ENCODE measurements at places on chromosomes 1 and 21.

GRCh38 chr1:109490029-109490933, 3.6 kb upstream of the CYB561D1 start:
- DNase-seq = peak; percentile 72

DNA sequence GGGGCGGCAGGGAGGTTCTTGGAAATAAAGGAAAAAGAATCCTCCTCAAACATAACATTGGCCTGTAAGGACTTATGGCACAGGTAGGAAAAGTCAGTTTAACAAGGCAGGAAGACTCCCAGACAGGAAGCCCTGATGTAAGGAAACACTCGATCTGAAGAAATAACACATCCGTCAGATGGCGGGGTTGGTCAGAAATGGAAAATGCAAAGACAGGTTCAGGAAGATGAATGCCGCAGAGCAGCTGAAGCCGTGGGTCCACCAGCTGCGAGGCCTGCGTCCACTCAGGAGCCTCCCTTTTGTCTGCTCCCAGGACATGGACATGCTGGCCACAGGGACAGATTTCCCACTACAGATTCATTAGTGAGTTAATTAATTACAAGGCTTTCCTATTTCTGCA, 3.8 kb downstream of the RSPH1 start:
- no peak for DNase-seq

DNA sequence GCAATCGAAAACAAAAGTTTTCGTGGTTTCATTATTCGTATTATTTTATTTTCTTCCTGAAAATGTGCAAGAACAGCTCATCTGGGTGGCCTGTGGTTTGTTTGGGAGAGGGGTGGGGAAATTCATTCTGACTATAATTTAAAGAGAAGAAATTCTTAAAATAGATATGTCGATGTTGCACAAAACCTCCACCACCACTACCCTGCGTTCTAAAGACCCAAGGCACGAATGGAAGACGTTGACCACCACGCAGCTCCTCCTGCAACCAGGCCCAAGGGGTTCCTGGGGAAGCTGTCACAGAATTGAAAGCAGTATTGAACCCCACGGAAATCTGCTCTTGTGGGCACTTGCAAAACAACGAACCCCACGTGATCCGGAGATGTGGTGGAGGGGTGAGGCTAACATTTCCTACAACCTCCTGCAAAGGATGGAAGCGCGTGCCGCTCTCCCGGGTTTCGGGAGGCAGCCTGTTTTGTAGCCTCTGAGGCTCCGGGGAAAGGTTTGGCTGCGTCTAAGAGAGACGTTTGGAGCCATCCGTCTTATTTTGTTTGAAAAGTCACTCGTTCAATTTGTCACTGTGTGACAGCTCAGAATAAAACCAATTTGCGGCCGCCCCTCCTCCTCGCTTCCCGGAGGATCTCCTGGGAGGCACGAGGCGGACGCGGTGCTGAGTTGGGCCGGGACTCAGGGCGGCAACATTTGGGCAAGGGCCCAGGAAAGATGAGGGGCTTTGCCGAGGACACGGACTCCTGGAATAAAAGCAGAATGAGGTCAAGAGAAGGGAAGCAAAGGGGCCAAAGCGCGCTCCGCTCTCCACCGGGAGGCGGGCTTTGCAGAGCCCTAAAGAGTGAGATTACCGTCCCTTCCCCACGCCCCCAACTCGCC, 810 bp upstream of the HLX start:
- no peak for DNase-seq

GRCh38 chr1:18901952-18902522, 318 bp downstream of the ALDH4A1 start:
- no peak for DNase-seq

DNA sequence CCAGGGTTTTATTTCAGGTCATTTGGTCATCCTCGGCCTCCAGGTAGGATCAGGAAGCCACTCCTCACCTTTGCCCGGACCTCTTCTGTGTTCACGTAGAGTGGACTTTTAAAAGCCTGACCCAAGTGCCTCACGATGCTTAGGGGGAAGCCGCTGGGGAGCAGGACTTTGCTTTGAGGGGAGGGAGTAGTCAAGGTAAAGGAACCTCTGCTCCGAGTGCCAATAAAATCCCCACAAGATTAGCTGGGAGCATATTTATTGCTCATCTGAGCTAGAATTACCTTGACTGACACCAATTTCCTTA, 603 bp upstream of the DHRS3 start:
- DNase-seq = no peak

DNA sequence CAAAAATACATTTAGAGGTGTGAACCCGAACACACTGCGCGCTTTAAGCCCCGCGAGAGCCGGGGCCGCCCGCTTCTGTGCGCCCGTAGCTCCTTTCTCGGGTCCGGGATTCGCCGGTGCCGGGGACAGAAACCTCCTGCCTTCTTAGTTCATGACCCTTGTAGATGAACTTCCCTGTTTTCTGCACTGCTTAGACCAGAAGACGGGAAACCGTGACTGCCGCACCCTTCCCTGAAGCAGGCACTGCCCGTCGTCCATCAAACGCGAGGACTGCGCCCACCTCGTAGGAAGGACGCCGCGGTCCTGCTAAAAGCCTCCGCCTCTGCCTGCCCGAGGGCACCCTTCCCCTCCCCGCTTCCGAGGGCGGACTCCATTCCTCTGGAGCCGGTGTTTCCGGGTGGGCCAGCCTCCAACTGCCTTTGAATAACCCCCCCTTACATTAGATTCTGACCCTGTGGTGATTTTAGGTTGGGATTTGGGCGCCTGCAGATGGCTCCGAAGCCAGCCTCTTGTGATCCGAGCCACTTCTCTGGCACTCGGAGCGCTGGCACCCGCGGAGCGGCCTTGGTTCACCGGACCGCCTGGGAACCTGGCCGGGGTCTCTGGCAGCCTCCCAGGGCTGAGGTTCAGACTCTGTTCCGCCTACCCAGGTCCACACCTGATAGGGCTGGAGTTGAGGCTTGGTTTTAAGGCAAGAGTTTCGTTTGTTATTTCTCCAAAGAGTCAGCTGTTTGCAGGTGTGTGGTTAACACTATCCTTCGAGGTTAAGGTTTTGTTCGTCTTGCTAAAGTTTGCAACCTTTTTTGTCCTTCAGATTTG, 1.2 kb upstream of the PTTG1IP start:
- peak; percentile 57 for DNase-seq

- DNase-seq = no peak
These were observed 413.0 kb upstream of the ESRRG start for GRCh38 chr1:217135987-217136894.

DNA sequence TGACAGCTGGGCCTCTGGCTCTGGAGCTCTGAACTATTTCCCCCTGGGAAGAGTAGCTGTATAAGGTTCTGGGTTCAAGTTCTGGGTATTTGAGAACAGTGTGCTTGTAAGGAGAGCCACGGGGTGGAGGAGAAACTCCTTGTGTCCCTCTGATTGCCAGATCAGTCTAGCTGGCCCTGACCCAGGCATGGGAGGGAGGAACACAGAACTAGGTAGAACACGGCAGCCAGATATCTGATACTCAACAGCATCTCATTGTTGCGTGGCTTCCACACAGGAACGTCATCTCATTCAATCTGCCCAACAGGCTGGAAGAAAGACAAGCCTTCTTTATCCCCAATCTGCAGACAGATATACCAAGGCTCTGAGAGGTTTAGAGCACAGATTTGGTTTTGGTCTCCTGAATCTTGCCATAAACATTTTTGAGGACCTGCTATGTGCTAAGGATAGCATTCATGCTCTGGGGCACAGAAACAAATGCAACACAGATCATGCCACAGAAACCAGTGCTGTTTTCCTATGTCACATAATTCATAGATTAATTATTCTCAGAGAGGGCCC, 83.8 kb downstream of the PLXNA2 start:
- no peak for DNase-seq

DNA sequence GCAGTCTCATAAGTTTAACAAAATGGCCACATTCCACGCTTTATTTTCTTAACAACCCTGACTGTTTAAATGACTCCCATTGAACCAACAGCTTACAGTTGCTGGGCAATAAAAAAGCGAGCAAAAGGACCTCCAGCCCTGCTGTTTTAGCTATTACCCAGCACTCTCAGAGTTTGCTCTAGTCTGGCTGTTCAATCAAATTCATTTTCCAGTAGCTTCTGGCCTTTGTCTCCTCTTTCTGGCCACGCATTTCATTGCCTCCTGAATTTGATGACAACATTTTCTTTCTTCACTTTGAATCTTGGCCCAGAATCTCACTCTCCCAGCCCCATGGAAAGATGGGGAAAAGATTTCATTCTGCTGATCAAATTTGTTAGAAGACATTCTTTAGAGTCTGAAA, 44.1 kb upstream of the DOCK7 start:
- DNase-seq = no peak

GRCh38 chr1:39086386-39086785, 60.2 kb downstream of the NDUFS5 start:
- no peak for DNase-seq

GRCh38 chr1:87958716-87959115, 630.0 kb downstream of the LMO4 start:
- DNase-seq = no peak

- no peak for DNase-seq
These were observed 42.3 kb downstream of the PLEKHO1 start for GRCh38 chr1:150192012-150192411.

DNA sequence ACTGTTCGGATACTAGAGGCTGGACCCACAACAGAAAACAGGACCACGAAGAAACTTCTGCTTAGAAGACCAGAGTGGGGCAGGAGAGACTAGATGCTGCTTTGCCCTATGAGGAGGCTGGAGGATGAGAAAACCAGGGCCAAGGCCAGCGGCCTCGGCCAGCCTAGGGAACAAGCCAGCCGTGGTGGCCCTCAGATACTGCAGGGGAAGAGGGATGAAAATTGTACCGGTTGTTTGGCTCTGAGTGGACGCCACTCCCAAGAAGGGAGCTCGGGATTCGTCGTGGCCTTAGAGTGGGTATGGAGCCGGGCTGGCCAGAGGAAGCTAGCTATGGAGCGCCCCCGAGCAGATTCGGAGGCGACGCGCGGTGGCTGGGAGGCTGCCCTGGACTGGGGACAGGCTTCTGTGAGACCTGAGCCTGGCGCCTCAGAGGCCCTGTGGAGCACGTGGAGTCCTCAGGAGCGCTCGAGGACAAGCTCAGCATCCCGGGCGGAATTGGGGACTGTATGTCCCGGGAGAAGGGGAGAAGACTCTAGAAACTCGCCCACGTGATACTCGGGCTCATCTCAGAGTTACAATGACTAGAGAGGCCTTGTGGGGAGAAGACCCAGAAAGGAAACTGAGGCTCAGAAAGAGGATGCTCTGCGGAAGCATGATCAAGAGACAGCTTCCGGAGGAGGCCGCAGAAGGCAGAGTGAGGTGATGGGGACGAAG, 2.8 kb downstream of the PRRX1 start:
- no peak for DNase-seq

GRCh38 chr1:224175617-224176016, 7.4 kb upstream of the DEGS1 start:
- DNase-seq = peak; percentile 20

DNA sequence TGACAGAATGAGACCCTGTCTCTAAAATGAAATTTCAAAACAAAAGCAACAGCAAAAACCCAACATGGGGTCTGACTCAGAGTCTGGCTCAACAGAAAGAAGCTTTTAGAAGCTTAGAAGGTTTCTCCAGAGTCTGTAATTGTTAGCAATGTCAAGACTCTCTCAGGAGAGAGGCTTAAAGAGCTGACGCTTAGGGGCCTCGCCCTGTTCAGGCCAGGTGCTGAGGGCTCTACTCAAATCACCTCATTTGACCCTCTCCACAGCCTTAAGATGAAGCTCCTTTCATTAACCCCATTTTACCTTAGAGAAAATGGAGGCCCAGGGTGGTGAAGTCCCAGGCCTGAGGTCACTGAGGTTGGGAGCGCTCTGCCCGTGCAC, 5.3 kb upstream of the KIF17 start:
- DNase-seq = no peak

DNA sequence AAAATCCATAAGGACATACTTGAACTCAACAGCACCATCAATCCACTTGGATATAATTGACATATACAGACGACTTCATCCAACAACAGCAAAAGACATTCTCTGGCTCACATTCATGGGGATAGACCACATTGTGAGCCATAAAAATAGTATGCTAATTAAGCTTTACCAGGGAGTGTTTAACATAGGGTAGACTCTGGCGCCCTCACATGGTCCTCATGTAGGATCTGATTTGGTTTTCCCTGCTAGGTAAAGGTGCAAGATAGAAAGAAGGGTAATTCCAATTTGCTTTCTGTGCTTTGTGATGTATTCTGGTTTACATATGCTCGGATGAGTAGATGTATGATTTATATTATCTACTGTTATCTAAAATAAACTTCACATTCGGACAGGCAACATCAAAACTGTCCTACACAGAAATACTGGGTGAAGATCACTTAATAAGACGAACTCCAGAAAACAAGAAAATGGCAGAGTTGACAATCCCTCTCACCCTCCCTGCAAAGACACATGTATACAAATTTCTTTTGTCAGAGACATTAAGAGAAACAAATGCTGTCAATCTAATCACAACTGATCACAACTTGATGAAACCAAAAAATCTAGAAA, 27.7 kb downstream of the CR1L start:
- peak; percentile 45 for DNase-seq

- no peak for DNase-seq
These were observed 29.9 kb upstream of the LRRC3 start for GRCh38 chr21:44425307-44425894.

DNA sequence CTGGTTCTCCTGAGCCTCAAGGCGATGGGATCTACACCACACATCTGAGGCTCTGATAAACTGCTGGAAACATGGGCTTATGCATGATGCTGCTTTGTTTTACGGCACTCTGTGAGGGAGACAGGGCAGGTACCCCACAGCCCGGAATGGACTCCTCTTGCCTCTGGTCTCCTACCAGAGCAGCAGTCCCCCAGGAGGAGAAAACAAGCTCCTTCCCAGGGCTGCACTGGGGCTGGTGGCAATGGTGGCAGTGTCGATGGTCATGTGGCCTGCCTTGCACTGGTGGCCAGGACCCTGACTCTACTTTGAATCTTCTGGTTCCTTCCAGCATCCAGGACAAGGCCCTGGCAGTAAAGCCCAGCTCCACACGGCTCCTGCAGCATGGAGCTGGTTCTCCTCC, 79.4 kb downstream of the TOMM20 start:
- DNase-seq = no peak

DNA sequence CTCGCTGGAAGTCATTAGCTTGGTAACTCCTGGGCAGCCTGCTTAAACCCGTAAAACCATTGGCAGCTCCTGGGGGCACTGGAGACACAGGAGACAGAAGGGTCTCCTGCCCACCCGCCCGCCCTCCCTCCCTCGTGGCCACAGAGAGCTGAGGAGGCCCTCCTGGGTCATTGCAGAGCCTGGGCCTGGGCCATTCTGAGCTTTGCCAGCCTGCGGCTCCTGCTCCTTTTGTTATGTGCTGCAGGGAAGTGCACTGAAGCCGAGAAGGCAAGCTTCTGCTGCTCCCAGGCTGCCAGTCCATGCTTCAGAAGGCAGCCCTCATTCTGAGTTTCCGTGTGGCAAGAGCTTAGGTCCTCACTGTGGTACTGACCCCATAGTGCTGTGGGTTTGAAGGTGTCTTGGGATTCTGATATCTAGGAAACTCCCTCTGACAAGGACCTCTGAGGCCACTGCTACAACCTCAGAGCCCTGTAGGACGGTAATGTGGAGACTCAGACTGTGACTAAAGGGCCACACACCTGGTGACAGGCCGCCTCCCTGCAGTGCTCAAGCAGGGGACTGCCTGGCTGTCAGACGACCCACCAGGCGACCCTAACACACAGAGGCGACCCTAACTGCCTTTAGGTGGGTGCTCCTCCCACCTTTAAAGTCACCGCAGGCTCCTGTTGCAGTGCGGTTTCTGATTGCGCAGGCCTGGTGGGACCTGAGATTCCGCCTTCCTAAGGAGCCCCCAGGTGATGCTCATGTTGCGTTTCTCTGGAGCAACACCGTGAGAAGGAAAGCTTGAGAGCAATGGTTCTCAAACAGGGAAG, 118.7 kb downstream of the IER5 start:
- DNase-seq = no peak

Measured in lung microvascular endothelial cell (primary cell).